ENCODE measurements at places on chromosomes 1 and 21. TPM values are rescaled to one million over a fixed set of nuclear protein-coding genes. Genes with fewer than 3 reads are reported as not detected.

- DNase-seq, result no peak
Measured at GRCh38 chr1:60234776-60235175, 161.2 kb upstream of the C1orf87 start.

GRCh38 chr1:33576821-33577599, 104.6 kb downstream of the ZSCAN20 start:
- DNase-seq, result no peak

The INTS11 gene
- 181 TPM for total RNA-seq

The STUM gene
- not detected for total RNA-seq

The RPTN gene
- not detected for total RNA-seq

All from natural killer cell (primary cell).